ENCODE measurements at places on chromosomes 7 and 10. TPM values are rescaled to one million over a fixed set of nuclear protein-coding genes. Genes with fewer than 3 reads are reported as not detected.

Gene MKX
- 14.7 TPM for total RNA-seq

Gene NUTM2E
- 0.35 TPM for total RNA-seq

Gene AGBL3
- 2.2 TPM for total RNA-seq

Gene TNS3
- total RNA-seq, result 28.5 TPM

Gene COL1A2
- total RNA-seq, result 5,114 TPM

Gene DNTT
- total RNA-seq, result 0.09 TPM
